ENCODE measurements at places on chromosomes 2 and 18. TPM values are rescaled to one million over a fixed set of nuclear protein-coding genes. Genes with fewer than 3 reads are reported as not detected.

CD207 gene
- polyA plus RNA-seq = 0.06 TPM

DNA sequence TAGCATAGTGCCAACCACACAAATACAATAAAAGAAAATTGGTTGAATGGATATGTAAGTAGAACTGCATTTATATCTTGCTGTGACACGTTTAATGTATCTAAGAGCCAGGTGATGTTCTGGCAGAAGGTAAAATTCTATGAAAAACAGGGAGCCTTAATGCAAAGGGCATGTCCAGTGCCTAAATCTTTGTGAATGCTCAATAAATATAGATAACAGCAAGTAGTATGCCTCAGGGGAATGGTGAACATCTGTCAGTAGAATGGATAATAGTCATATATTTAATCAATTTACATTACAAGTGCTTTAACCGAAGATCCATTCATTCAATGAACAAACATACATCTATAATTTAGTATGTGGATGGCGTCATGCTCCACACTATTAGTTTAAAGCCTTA, 43.7 kb upstream of the NYAP2 start:
- DNase-seq = no peak

GRCh38 chr2:150480971-150481830, 6.3 kb downstream of the RND3 start:
- no peak for DNase-seq

GRCh38 chr2:19746137-19746600, 155.6 kb downstream of the TTC32 start:
- no peak for DNase-seq
